ENCODE measurements at places on chromosomes 6 and 20.
A peak's percentile ranks its signal among the peaks of the same experiment; 100 is the strongest.

DNA sequence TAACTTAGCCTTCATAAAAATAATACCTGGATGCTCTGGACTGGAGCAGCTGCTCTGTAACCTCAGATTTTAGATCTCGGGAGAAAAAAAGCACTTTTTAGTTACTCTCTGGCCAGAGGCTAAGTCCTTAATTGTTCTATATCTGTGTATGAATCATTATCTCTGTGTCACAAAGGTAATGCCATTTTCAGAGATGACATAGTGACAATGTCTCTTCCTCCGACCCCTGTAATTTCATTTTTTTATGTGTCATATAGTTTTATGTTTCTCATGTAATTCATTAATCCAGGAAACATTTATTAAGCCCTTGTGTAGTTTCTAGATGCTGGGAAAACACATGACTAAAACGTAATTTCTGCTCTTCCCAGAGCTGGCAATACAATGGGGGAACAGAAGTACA, 55.6 kb downstream of the SENP6 start:
- peaks cover 8% of the 10 kb centered on the region for H3K4me1 ChIP-seq
- no peaks in the 10 kb centered on the region for H3K27me3 ChIP-seq
- no peak for DNase-seq
- H3K4me3 ChIP-seq = no peak overlapping the region

DNA sequence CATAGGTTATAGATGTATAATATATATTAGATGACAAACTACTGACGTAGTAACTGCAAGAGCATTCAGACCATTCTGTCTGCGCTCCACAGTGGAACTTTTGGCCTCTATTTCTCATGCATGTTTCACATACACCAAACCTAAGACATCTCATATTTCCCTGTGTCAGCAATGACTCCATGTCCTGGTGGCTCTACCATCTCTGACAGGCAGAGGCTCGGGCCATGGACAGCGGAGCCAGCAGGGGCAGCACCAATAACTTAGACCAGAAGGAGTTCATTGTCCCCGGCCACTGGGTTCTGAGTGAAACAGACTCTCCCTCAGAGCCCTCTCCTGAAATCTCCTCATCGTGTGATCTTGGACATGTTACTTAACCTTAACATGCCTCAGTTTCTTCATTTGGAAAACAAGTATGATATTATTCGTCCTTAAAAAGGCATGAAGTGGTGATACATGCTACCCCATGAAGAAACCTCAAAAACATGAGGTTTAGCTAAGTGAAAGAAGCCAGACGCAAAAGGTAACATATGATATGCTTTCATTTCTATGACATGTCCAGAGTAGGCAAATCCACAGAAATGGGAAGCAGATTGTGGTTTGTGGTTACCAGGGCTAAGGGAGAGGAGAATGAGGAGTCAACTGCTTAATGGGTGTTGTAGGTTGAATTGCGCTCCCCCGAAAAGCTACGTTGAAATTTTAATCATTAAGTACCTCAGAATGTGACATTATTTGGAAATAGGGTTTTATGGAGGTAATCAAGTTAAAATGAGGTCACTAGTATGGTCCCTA, 564.0 kb upstream of the JARID2 start:
- H3K27ac ChIP-seq = no peak overlapping the region
- no peak overlapping the region for H3K4me3 ChIP-seq
- DNase-seq = no peak

DNA sequence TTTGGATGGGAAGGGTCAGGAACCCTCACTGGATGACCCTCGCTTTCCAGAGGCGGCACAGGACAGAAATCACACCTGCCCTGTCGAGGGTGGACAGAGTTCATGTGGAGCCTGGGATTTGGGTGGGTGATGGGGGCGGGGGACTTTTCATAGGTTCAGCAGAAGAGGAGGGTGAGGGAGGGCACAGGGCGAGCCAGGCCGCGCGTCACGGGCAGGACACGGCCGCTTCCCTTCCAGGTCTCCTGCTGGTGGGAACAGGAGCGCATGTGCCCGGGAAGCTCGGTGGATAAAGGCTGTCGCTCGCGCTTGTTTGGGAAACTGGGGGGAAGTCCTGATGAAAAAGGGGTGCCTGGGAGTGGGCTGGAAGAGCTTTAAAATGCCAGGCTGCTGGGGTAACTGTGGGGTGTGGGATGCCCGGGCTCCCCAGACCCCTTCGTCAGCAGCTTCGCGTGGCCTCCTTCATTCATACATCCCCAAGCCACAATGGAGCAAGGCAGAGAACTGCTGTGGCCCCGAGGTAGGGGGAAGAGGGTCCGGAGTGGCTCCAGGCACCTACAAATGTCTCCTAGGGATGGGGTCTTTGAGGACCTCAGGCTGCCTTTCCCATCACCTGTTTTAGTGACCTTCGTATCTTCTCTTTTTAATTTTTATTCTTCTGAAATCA, 102.2 kb downstream of the DACT2 start:
- no peaks in the 10 kb centered on the region for H3K27me3 ChIP-seq
- H3K36me3 ChIP-seq = no peaks in the 10 kb centered on the region
- H3K4me1 ChIP-seq = peaks cover 3% of the 10 kb centered on the region
- H3K4me3 ChIP-seq = no peak overlapping the region
- H3K27ac ChIP-seq = no peak overlapping the region
- DNase-seq = no peak

DNA sequence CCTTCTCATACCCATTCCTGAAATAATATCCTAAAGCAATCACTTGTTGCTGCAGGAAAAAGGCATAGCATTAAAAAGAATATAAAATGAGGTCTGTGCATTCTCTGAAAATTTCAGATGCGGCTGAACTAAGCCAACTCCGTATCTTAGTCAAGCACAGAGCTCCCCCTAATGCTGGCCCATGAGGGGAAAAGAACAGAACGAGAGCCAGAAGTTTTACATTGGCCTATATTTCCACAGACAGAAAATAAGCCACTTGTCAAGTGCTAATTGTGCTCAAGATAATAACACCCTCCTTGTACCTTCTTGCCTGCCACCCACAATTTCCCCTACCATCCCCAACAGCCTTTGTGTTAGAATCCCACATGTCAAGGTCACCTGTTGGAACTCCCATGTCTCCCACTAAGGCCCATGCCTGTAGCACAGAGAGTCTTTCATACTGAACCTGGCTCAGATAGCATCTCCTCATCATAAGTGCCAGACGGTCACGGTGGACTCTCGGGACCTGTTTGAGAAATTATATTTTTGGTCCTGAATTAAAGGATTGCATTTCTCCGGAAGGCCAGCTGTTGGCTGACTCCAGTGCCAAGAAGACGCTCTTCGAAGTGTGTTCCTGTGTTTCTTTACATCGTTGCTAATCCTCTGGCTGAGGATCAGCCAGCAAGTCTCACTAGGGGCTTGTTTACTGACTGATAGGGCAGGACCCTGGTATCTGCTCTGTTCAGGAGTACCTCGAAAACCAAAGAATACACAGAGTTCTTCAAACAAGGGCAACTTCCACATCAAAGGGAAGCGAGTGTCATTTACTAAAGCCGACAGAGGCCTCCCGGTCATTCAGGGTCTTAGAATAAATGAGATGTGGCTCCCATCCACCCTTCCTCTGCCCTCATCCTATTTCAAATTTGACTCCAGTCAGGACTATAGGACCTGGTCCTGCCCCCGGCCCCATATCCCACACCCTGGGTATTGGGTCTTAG, 183.4 kb upstream of the FBXL4 start:
- no peaks in the 10 kb centered on the region for H3K27me3 ChIP-seq
- no peak for DNase-seq
- H3K4me1 ChIP-seq = no peaks in the 10 kb centered on the region
- H3K4me3 ChIP-seq = no peak overlapping the region

DNA sequence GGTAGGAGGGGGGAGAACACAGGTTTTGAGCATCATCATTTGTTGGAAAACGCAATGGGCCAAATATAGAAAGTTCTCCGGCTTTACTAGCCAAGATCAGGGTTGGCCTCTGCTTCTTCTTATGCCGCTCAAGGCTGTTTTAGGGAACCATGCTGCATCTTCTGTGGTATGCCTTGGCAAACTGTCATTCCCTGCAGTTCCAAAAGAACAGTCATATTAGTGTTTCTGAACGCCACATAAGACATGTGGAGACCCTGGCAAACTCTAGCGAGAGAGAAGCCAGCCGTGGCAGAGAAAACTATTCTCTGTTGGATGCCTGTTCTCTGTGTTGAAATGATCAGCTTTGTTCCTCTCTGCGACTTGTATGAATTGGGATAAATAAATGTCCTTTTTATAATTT, 10.8 kb downstream of the ACTR5 start:
- H3K36me3 ChIP-seq = peaks cover 53% of the 10 kb centered on the region
- H3K4me1 ChIP-seq = no peaks in the 10 kb centered on the region
- no peak overlapping the region for H3K4me3 ChIP-seq
- H3K27ac ChIP-seq = no peak overlapping the region
- DNase-seq = no peak

GRCh38 chr6:8017276-8017701, 46.9 kb downstream of the BLOC1S5 start:
- H3K4me3 ChIP-seq = peak overlapping the region; percentile 35
- H3K27me3 ChIP-seq = no peaks in the 10 kb centered on the region
- DNase-seq = no peak
- H3K4me1 ChIP-seq = no peaks in the 10 kb centered on the region

DNA sequence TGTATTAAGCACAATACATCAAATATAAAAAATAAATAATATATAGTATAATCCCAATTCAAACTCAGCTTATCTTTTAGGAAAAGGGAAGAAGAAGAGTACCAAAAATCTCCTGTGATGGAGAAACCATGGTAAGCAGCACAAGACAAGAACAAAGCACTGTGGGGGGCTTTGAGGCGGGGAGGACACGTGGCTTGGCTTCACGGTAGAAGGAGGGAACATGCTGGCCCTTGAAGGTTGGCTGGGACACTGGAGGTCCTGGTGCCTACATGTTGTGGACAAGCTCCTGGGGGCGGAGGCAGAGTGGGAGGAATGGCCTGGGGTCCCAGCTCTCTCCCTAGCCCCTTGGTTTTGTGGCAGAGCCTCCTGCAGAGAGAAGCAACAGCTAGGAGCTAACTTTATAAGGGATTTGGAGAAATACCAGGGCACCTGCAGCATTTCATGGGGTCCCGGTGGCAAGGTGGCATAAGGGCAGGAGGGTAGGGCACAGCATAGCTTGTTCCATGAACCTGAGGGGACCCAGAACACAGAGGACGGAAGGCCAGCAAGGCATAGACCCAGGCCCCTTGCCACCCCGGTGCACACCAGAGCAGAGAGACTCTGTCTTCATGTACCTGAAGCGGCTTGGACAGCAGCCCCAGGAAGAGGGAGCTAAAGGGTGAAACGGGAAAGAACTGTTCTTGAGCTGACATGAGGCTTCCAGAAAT, 72.0 kb downstream of the LY86 start:
- H3K36me3 ChIP-seq = no peaks in the 10 kb centered on the region
- no peaks in the 10 kb centered on the region for H3K27me3 ChIP-seq
- no peaks in the 10 kb centered on the region for H3K4me1 ChIP-seq

- H3K27me3 ChIP-seq = no peaks in the 10 kb centered on the region
- no peak overlapping the region for H3K4me3 ChIP-seq
- no peak for DNase-seq
- no peaks in the 10 kb centered on the region for H3K36me3 ChIP-seq
- peaks cover 3% of the 10 kb centered on the region for H3K4me1 ChIP-seq
- no peak overlapping the region for H3K27ac ChIP-seq
These were observed 9.8 kb downstream of the DUSP22 start for GRCh38 chr6:301929-302705.

GRCh38 chr20:15332711-15333160, 995.3 kb upstream of the FLRT3 start:
- H3K4me3 ChIP-seq = no peak overlapping the region
- no peak overlapping the region for H3K27ac ChIP-seq
- H3K4me1 ChIP-seq = no peaks in the 10 kb centered on the region
- H3K36me3 ChIP-seq = no peaks in the 10 kb centered on the region

DNA sequence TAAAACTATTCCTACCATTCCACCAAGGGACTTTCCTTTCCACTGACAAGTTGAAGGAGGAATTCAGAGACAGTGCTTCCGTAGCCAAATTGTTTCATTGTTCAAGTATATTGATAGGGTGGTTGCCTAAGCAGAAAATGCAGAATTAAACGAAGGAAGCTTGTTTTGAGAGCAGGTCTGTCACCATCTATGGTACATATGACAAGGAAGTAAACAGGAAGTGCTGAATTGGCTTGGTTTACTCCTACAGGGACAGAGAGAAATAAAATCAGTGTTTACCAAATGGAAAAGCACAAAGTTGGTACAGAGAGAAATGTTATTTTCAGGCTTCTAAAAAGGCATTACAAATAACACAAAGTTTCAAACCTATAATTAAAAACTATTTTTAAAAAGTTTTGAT, 421.8 kb downstream of the CDC5L start:
- no peaks in the 10 kb centered on the region for H3K27me3 ChIP-seq
- H3K4me1 ChIP-seq = no peaks in the 10 kb centered on the region
- H3K36me3 ChIP-seq = no peaks in the 10 kb centered on the region
- no peak for DNase-seq
- no peak overlapping the region for H3K27ac ChIP-seq
- H3K4me3 ChIP-seq = no peak overlapping the region

GRCh38 chr20:454951-455350, 7.4 kb downstream of the TBC1D20 start:
- no peak for DNase-seq
- no peak overlapping the region for H3K4me3 ChIP-seq

GRCh38 chr6:19866985-19867627, 29.9 kb downstream of the ID4 start:
- no peak overlapping the region for H3K27ac ChIP-seq

- no peak overlapping the region for H3K27ac ChIP-seq
- H3K4me1 ChIP-seq = no peaks in the 10 kb centered on the region
- H3K4me3 ChIP-seq = no peak overlapping the region
These were observed 202.5 kb downstream of the DHX35 start for GRCh38 chr20:39164642-39165041.

- no peaks in the 10 kb centered on the region for H3K4me1 ChIP-seq
- no peaks in the 10 kb centered on the region for H3K27me3 ChIP-seq
- H3K36me3 ChIP-seq = no peaks in the 10 kb centered on the region
- H3K27ac ChIP-seq = no peak overlapping the region
These were observed 88.6 kb upstream of the TGM3 start for GRCh38 chr20:2206957-2207769.

GRCh38 chr20:44648579-44648978, 2.9 kb downstream of the ADA start:
- H3K27me3 ChIP-seq = no peaks in the 10 kb centered on the region
- DNase-seq = no peak
- no peak overlapping the region for H3K27ac ChIP-seq
- H3K36me3 ChIP-seq = no peaks in the 10 kb centered on the region

DNA sequence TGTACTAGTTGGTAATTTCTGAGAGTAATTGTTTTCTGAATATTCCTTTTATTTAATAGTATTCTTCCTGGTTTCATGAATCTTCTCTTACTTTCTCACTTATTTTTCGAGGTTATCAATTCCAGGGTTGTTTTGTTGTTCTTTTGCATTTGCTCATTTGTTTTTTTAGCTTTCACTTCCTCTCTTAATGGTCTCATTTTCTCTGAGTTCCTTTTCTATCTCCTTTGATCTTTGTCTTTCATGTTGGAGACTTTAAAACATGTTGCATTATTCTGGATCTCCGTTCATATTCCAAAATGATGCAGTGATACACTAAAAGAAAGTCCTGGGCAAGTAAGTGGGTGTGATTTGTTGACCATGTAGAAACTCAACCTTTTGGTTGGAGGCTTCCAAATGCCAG, 345.3 kb upstream of the SLC35B3 start:
- no peaks in the 10 kb centered on the region for H3K36me3 ChIP-seq
- H3K27me3 ChIP-seq = no peaks in the 10 kb centered on the region
- no peak for DNase-seq
- no peaks in the 10 kb centered on the region for H3K4me1 ChIP-seq

Measured in kidney (tissue), 22 donors.